ENCODE measurements at places on chromosomes 5 and 9.

GRCh38 chr5:122145906-122146305 is 16.6 kb downstream of the ZNF474 start:
- DNase-seq = no peak

DNA sequence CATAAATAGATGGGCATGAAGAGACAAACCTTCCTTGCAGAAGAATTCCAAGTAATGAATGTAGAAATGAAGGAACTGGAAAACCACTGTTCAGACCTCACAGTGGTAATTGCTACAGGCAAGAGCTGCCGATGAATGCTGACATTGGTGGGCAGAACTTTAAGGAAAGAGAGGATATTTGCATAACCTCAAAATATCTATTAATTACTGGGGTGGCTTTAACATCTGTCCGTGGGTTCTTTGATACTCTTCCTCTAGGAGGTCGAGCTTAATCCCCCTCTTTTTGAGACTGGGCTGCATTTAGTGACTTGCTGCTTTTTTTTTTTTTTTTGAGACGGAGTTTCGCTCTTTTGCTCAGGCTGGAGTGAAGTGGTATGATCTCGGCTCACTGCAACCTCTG is 34.7 kb downstream of the LAMC3 start:
- DNase-seq = no peak

DNA sequence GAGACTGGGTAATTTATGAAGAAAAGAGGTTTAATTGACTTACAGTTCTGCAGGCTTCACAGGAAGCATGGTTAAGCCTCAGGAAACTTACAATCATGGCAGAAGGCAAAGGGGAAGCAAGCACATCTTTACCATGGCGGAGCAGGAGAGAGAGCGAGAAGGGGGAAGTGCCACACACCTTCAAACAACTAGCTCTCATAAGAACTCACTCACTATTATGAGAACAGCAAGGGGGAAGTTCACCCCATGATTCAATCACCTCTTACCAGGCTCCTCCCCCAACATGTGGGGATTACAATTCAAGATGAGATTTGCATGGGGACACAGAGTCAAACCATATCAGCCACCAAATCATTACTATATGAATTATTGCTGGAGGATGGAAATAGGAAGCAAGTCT is 30.3 kb upstream of the STX17 start:
- no peak for DNase-seq

- no peak for DNase-seq
Observed at GRCh38 chr9:90659650-90660364, 17.2 kb upstream of the DIRAS2 start.

- DNase-seq = no peak
Observed at GRCh38 chr5:90792725-90793124, 234.1 kb downstream of the ADGRV1 start.

GRCh38 chr5:128703322-128703721 is 165.3 kb upstream of the FBN2 start:
- DNase-seq = no peak

- no peak for DNase-seq
Observed at GRCh38 chr9:35102465-35102768, 514 bp downstream of the STOML2 start.

GRCh38 chr9:110427497-110428104 is 89.9 kb upstream of the TXNDC8 start:
- DNase-seq = no peak

GRCh38 chr5:10442576-10442975 is 897 bp downstream of the ROPN1L start:
- no peak for DNase-seq

DNA sequence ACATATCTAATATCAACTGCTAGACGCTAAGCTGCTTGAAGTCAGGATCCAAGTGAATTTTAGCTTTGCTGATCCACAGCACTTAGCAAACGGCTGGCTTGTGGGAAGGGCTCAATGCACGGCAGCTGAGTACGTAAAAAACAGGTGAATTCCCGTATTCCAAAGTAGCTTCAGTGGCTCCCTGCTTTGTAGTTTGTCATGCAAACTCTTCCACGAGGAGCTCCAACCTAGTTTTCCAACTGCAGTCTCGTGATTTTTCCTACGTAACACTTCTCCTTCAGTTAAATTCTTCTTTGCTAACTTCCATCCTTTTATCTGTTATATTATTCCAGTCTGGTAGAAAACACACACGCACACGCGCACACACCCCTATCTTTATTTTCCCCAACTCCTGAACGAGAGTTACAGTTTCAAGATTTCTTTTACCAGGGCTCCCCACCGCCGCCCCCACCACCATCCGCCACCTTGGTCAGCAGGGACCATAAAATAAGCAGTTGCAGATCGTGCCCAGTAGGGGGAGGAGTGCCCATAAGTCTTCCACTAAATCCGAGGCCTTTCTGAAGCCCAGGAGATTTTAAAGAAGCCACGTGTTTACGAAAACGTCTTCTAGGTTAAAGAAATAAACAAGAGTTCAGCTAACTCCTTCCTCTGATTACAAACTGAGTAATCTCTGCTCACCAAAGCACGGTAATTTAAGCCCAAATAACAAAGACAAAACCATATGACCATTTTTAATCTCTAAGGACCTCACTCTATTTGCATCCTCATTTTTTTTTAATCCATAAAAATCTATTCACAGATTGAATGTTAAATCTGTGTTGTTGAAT is 34.8 kb upstream of the TRIO start:
- no peak for DNase-seq

DNA sequence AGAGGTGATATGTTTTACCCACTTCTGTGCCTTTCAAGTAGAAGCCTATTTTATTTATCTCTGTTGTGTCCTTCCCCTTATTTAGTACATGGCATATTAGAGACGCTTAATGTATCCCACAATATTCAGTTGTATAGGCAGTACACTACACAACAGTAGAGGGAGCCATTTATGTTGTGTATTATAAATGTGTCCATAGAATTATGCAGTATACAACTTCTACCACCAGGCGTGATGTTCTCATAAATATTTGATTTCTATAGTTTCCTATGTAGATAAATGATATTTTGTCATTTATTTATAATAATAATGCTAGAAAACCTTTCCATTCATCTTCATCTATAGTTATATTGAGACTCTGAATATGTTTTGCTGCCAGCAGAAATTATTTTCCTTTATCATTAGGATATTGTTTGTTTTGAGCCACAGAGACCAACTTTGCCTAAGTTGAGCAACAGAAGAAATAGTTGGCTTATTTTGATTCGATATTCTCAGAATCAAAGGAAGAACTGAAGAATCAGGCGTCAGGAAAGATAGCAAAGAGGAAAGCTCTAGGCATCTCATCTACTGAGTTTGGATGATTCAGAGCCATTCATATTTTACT is 81.7 kb downstream of the ADAMTS19 start:
- DNase-seq = no peak

All from stimulated activated CD8-positive, alpha-beta memory T cell treated with anti-CD3 and anti-CD28 coated beads, Interleukin-2, amount 100 ng/mL, for 1 hour (primary cell).